NCI-H2227 treated with DMSO at 0.1 percent for 48 hours (cell line): ENCODE measurements at places on chromosomes 4 and X.
A peak's percentile ranks its signal among the peaks of the same experiment; 100 is the strongest.

GRCh38 chr4:153252122-153252521 lies 47.9 kb downstream of the TRIM2 start:
- no peak for DNase-seq

DNA sequence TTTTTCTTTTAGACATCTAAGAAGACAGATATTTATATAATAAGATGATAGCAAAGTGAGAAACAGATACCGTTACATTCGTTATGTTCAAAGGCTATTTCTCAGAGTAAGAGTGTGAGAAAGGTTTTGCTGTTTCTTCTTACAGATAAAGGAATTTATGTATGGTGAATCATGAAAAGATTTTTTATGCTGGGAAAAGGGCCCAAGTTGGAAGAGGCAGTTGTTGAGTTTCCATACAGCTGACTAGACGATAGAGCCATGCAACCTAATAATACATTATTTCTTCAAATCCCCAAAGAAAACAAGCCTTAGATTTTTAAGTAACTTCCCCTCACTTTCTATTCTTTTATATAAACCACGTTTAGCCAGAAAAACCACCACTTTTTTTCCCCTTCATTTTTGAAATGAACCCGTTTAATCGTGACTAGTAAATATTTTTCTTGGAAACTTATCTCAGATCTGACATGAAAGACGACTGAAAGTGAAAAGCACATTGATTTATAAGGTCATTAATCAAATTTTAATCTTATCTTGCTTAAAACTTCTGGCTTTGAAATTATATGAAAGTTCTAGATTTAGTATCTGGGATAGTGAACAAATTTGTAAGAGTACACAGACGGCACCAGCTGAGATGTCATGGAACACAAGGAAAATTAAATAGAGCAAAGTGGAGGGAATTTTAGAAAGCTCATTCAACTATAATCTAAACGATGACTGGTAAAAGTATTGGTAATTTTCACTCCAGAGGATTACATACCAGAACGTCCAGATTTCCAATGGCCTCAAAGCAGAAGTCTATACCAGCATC lies 10.9 kb downstream of the ADH6 start:
- DNase-seq, result no peak

DNA sequence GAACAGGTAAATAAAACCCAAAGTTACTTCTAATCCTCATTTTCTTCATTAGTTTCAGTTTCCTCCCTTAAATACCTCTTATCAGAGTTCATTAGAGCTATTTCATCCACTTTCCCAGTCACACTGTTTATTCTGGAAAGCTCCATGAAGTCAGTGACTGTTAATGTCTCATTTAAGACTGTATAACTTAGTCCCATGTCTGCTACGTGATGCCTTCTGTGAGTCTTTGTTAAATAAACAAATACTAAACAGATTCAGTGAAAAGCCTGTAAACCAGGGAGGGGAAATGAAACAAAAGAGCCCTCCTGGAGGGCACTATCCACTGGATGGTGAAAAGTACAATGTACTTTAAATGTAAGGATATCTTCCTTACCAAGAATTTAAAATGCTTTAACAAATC lies 24.7 kb downstream of the ACE2 start:
- no peak for DNase-seq

DNA sequence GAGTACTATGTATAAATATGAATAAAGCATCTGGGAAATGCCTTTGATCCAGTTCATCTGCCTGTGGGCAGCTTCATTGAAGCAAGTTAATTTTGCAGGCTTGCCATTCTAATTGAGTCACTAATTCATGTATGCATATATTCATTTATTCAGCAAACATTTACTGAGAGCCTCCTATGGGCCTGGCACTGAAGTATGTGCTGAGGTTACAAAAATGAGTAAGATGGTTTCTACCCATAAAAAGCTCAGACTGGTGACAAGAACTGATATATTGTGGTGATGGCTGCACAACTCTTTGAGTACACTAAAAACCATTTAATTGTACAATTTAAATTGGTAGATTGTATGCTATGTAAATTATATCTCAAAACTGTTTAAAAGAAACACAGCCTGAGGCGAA lies 1.1 kb upstream of the MRPL1 start:
- DNase-seq, result no peak

DNA sequence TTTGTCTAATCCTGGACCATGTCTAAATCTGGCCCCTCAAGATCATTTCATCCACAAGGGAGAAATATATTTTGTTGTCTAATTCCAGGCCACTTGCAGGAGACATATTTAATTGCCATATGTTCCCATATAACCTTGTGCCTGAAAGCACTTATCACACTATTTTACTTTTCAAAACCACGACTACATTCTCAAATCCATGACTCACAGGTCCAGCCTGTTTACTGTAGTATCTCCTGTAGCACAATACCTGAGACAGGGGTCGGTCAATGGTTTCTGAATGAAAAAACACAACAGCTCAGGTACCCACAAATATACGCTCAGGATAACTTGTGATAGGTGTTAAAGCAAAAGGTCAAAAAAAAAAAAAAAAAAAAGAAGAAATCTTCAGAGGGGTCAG lies 60.9 kb downstream of the SEC24D start:
- DNase-seq, result no peak

- DNase-seq, result no peak
Observed at GRCh38 chr4:40669504-40669903, 39.8 kb upstream of the RBM47 start.

DNA sequence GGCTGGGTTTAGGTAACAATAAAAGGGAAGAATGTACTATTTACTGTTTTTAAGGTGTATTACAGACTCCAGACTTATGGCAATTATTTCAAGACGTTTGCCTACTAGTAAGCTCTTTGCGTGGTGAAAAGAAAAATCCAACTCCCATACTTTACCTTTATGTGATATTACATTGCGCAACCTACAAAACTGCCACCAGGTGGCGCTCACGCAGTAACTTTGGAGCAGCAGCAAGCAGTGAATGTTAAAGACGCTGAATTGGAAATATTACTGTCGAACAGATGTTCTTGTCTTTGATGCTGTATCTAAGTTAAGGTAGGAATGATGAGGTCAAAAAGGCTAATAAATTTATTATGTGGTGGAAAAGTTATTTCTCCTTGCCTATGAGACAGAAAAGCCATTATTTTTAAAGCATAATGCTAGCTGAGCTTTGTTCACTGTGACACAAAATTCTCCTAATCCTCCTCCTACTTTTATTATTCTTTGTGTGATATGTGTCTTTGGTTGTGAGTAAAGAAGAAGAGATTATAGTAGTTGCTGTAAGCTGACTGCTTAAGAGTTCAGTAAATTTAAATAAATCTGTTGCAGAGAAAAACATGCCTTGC lies 1099.8 kb upstream of the TENM3 start:
- peak; percentile 21 for DNase-seq

DNA sequence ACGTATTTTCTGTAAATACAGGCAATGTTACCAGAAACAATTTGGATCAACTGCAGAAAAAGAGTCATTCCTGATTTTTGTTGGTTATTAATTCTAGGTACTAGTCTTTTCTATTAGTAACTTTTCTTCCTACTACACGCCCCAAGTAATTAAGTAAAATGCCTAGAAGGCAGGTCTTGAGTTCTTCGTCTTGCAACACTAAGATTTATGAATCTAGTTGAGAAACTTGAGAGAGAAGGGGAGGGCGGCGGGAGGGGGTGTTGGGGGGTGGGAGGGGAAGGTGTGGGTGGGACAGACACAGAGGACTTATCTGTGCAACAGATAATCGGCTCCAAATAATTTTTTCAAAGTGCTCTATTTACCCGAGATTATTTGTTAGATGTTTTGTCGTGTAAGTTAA lies 3.0 kb downstream of the RAP2C start:
- DNase-seq, result no peak

- no peak for DNase-seq
Observed at GRCh38 chr4:121765368-121765705, 373 bp upstream of the SMIM43 start.

GRCh38 chrX:39938466-39938865 lies 159.3 kb downstream of the BCOR start:
- DNase-seq, result no peak

DNA sequence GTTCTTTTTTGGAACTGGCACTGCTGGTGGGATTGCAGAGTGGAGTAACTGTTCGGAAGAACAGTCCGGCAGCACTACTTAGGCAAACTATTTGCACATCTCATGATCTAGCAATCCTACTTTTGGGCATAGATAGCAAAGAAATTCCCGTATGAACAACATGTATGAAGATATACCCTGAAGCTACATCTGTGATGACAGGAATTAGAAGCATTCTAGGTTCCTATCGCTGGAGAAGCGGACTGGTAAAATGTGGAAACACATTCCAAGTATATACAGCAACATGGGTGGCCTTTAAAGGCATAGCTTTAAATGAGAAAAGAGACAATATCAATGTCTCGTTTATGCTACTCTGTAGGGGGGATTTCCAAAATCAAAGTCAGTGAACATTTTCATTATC lies 3.1 kb downstream of the DCAF16 start:
- no peak for DNase-seq
